ENCODE measurements at places on chromosomes 16 and 17. TPM values are rescaled to one million over a fixed set of nuclear protein-coding genes. Genes with fewer than 3 reads are reported as not detected.
A peak's percentile ranks its signal among the peaks of the same experiment; 100 is the strongest.

CRHR1 gene
- not detected for total RNA-seq

ZKSCAN2 gene
- 1.4 TPM for total RNA-seq

CCDC144A gene
- 3.5 TPM for total RNA-seq

FBXL19 gene
- total RNA-seq = 18.2 TPM

SUMO2 gene
- 86.5 TPM for total RNA-seq

NUP93 gene
- 40.3 TPM for total RNA-seq

CLEC18B gene
- 0.22 TPM for total RNA-seq

GFER gene
- total RNA-seq = 26.4 TPM

ZNF423 gene
- 0.43 TPM for total RNA-seq

- H3K27ac ChIP-seq = no peak overlapping the region
- DNase-seq = no peak
- no peaks in the 10 kb centered on the region for H3K36me3 ChIP-seq
- H3K4me3 ChIP-seq = no peak overlapping the region
- H3K27me3 ChIP-seq = peaks cover 16% of the 10 kb centered on the region
- H3K4me1 ChIP-seq = no peaks in the 10 kb centered on the region
Observed at GRCh38 chr16:58236831-58237230, 38.9 kb upstream of the CSNK2A2 start.

DNA sequence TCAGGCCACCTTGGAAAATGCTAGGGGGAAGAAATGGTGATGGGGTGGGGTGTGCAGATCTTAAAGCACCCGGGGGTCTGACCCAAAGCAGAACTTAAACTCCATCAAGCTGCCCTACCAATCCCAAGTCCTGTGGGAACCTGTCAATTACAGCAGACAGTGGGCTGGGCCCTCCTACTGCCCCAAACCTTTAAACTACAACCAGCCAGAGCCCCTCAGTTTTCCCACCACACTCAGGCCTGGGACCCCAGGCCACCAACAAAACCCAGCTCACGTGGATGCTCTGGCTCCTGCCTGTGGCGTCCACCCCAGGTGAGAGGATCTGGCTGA is 2.7 kb downstream of the MYO18A start:
- H3K4me1 ChIP-seq = peaks cover 11% of the 10 kb centered on the region
- H3K36me3 ChIP-seq = no peaks in the 10 kb centered on the region
- no peaks in the 10 kb centered on the region for H3K27me3 ChIP-seq
- H3K27ac ChIP-seq = no peak overlapping the region

DNA sequence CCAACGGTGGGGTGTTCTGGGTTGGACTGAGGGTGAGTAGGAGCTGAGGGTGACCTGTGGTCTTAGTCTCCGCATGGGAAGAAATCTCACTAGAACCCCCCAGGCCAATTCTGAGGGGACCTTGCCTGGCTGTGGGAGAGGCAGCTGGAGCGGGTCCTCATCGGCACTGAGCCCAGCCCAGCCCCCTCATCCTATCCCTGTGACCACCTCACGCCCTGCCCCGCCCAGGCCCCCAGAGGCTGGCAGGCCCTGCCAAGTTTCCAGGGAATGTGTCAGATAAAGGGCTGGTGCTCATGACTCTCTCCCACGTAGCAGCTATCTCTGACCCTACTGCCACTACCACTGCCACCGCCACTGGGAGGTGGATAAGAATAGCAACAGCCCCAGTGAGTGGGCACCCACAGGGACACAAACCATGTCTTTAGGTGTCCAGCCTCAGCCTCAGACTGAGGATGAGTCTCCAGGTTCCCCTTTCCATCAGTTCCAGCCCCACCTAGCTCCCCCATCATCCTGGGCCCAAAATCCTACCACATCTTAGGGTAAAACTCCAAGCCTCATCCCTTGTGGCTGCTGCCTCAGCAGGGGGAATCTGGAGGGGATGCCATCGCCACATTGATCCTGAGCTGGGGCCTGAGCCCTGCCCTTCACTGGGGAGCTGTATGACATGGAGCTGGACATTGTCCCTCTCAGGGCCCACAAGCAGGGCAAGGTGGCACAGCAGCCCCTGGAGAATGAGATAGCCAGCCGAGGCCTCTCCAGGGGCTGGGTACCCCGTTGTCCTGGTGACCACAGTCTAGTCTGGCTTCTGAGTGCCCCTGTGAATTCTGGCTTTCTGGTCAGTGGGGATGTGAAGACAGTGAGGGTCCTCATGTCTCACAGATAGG is 14.9 kb downstream of the CDH16 start:
- no peaks in the 10 kb centered on the region for H3K27me3 ChIP-seq
- H3K4me1 ChIP-seq = peaks cover 9% of the 10 kb centered on the region
- H3K36me3 ChIP-seq = no peaks in the 10 kb centered on the region
- no peak overlapping the region for H3K4me3 ChIP-seq
- no peak overlapping the region for H3K27ac ChIP-seq
- no peak for DNase-seq

DNA sequence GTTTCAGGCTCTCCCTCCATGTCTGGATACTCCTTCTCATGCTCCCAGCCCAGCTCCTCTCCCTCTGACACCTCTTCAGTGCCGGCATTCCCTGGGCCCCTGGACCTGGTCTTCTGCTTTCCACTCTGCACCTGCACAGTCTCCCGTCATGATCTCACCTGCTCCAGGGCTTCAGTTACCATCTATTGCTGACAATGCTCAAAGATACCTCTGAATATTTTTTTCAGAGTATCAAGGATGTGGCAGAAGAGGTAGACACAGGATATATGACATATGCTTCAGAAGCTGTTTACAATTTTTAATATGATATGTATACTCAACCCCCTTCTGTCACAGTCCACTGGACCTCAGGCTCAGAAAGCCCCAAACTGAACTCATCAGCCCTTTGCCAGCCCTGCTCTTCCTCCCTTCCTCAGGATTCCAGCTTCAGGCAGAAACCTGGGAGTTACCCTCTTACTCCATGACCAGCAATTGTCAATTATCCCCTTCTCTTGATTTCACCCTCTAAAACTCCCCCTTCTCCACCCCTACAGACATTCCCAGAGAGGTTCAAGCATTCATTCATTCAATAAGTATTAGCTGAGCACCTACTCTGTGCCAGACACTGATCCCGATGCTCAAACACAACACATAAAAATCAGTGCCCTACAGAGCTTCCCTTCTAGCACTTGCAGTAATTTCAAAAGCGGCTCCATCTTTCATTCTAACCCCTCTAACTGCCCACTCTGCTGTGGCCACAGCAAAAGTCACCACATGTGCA is 7.8 kb upstream of the MLLT6 start:
- no peaks in the 10 kb centered on the region for H3K27me3 ChIP-seq
- H3K27ac ChIP-seq = no peak overlapping the region
- no peak for DNase-seq

- no peak overlapping the region for H3K27ac ChIP-seq
- no peak for DNase-seq
- H3K4me1 ChIP-seq = no peaks in the 10 kb centered on the region
- no peaks in the 10 kb centered on the region for H3K27me3 ChIP-seq
- no peak overlapping the region for H3K4me3 ChIP-seq
- H3K36me3 ChIP-seq = no peaks in the 10 kb centered on the region
Observed at GRCh38 chr17:72924196-72924595, 168.3 kb downstream of the SLC39A11 start.

GRCh38 chr16:85750146-85750826 is 610 bp downstream of the C16orf74 start:
- H3K4me1 ChIP-seq = peaks cover 13% of the 10 kb centered on the region
- H3K27me3 ChIP-seq = no peaks in the 10 kb centered on the region
- H3K27ac ChIP-seq = no peak overlapping the region

- peak overlapping the region; percentile 99 for H3K27ac ChIP-seq
- H3K36me3 ChIP-seq = peaks cover 27% of the 10 kb centered on the region
- peak; percentile 98 for DNase-seq
- H3K4me1 ChIP-seq = peaks cover 45% of the 10 kb centered on the region
Observed at GRCh38 chr17:38464723-38465390, 36.6 kb downstream of the ARHGAP23 start.

DNA sequence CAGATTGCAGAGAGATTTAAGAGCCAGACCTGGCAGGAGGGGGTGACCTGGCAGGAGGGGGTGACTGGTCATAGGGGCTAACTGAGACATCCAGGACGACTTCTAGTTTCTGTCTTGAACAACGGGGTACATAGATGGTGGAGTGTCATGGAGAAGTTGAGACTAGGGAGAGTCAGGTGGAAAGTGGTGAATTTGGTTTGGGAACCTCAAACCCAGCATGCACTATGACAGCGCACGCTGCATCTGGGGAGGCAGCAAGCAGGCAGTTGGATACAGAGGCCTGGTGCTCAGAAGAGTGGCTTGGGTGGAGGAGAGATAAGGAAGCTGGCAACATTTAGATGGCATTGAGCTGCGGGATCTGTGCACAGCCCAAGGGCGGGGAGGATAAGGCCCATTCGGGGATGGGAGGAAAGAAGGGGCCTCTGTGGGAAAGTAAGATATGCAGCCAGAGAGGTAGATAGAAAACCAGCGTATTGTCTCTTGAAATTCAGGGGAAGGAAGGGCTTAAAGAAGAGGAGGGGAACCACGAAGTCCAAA is 4.5 kb downstream of the RIPOR1 start:
- no peaks in the 10 kb centered on the region for H3K27me3 ChIP-seq
- no peak overlapping the region for H3K4me3 ChIP-seq
- H3K27ac ChIP-seq = no peak overlapping the region
- no peak for DNase-seq
- no peaks in the 10 kb centered on the region for H3K36me3 ChIP-seq

DNA sequence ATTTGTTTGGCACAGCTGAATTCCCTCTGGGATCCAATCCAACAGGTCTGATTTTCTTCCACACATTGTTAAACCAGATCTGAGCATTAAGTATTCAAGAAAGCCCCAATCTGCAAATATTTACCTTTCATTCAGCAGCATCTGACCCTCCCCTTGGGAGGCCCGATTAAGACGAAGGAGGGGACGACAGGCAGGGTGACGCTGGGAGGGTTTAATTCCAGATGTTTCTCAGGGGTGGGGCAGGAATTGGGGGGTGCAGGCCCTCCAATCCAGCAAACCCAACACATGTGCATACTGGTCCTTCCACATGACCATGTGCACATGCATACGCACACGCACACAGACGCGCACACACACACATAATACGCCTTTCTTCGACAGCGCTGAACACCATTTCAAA is 240.5 kb downstream of the GSG1L start:
- no peak overlapping the region for H3K4me3 ChIP-seq
- H3K27ac ChIP-seq = no peak overlapping the region
- peaks cover 22% of the 10 kb centered on the region for H3K27me3 ChIP-seq
- no peaks in the 10 kb centered on the region for H3K36me3 ChIP-seq
- H3K4me1 ChIP-seq = no peaks in the 10 kb centered on the region
- DNase-seq = no peak

GRCh38 chr16:78639775-78640174 is 540.3 kb downstream of the WWOX start:
- no peaks in the 10 kb centered on the region for H3K27me3 ChIP-seq
- DNase-seq = no peak
- H3K36me3 ChIP-seq = no peaks in the 10 kb centered on the region
- no peak overlapping the region for H3K27ac ChIP-seq
- no peaks in the 10 kb centered on the region for H3K4me1 ChIP-seq

- peaks cover 49% of the 10 kb centered on the region for H3K4me1 ChIP-seq
- H3K27me3 ChIP-seq = no peaks in the 10 kb centered on the region
- DNase-seq = peak; percentile 61
- H3K36me3 ChIP-seq = no peaks in the 10 kb centered on the region
- H3K4me3 ChIP-seq = peak within 1 kb of the TSS; percentile 72
Observed at GRCh38 chr17:32876417-32877163, at the start of gene MYO1D. Gene MYO1D (minus strand): TSS chr17:32877124. CDS start chr17:32876872, 252 bp downstream.

Measured in GM23248 (cell line).